ENCODE measurements at places on chromosomes 7 and 10. TPM values are rescaled to one million over a fixed set of nuclear protein-coding genes. Genes with fewer than 3 reads are reported as not detected.

The AGAP9 gene
- total RNA-seq, result 2.3 TPM

The HEPACAM2 gene
- not detected for total RNA-seq

The PNLIP gene
- not detected for total RNA-seq

The KCNH2 gene
- not detected for total RNA-seq

The ABCB4 gene
- 10.8 TPM for total RNA-seq

The HSPA12A gene
- total RNA-seq, result 12.9 TPM

The ZNF727 gene
- total RNA-seq, result not detected

The TCERG1L gene
- total RNA-seq, result not detected

The VPS37D gene
- 6.3 TPM for total RNA-seq

The PPP1R17 gene
- total RNA-seq, result not detected

The FBXL13 gene
- total RNA-seq, result 0.77 TPM

The CALML5 gene
- not detected for total RNA-seq

The HK1 gene
- 0.29 TPM for total RNA-seq

The AKR1C1 gene
- total RNA-seq, result 2,238 TPM

The SH2B2 gene
- total RNA-seq, result 0.46 TPM

The MYL7 gene
- total RNA-seq, result 1.8 TPM

The SPDYE16 gene
- total RNA-seq, result 0.08 TPM

The MGMT gene
- total RNA-seq, result 20.7 TPM

The KCND2 gene
- total RNA-seq, result not detected

The CPEB3 gene
- 0.88 TPM for total RNA-seq

The PI4K2A gene
- 14.3 TPM for total RNA-seq

The NPTX2 gene
- total RNA-seq, result not detected

The PTF1A gene
- not detected for total RNA-seq

The TEX36 gene
- total RNA-seq, result not detected

The LMTK2 gene
- 8.1 TPM for total RNA-seq

The TMEM178B gene
- total RNA-seq, result not detected

The EPO gene
- 10.3 TPM for total RNA-seq

The BMS1 gene
- 41.1 TPM for total RNA-seq

The ANXA8L1 gene
- not detected for total RNA-seq

The ACSM6 gene
- not detected for total RNA-seq

The CPED1 gene
- total RNA-seq, result 41.6 TPM

The PIK3AP1 gene
- total RNA-seq, result 18.5 TPM

The SPDYE5 gene
- not detected for total RNA-seq

The COL26A1 gene
- 3.9 TPM for total RNA-seq

The HOXA10 gene
- total RNA-seq, result not detected

The CCDC3 gene
- total RNA-seq, result not detected

The KLF6 gene
- total RNA-seq, result 27.0 TPM

The TAS2R4 gene
- total RNA-seq, result 0.80 TPM

The ADIRF gene
- 0.44 TPM for total RNA-seq

The SHTN1 gene
- 18.5 TPM for total RNA-seq

The PHKG1 gene
- 0.44 TPM for total RNA-seq

The SLC26A4 gene
- not detected for total RNA-seq

The AKR1D1 gene
- 37.0 TPM for total RNA-seq

The FAM131B gene
- 0.07 TPM for total RNA-seq

The DMTF1 gene
- 45.8 TPM for total RNA-seq

The CHST15 gene
- 1.1 TPM for total RNA-seq

The MYO3A gene
- total RNA-seq, result not detected

The CALHM3 gene
- total RNA-seq, result not detected

The ZNF853 gene
- 2.1 TPM for total RNA-seq

The FOXK1 gene
- total RNA-seq, result 8.8 TPM

The SMKR1 gene
- total RNA-seq, result not detected

The CXCL12 gene
- not detected for total RNA-seq

The MET gene
- 23.3 TPM for total RNA-seq

The UBE3C gene
- total RNA-seq, result 49.8 TPM

The SFTPD gene
- total RNA-seq, result not detected

The ETV1 gene
- 0.48 TPM for total RNA-seq
